ENCODE measurements at places on chromosomes 16 and 17.
A peak's percentile ranks its signal among the peaks of the same experiment; 100 is the strongest.

DNA sequence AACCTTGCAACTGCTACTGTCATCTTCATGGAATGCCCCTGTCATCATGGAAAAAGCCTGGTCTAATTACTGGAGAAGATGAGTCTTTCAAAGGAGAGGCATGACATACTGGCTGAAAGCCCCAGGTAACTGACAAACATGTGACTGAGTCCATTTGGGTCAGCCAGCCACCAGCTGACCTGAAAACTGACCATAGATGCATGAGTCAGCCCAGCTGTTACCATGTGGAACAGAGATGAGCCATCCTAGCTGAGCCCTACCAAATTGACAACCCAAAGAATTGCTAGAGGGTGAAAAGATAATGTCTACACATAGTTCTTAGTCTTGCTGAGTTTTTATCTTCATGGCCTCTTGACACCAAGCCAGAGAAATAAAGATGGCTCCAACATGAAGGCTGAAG is 311.8 kb downstream of the UTP18 start:
- DNase-seq: no peak

GRCh38 chr17:78819806-78820792 is 20.5 kb downstream of the USP36 start:
- DNase-seq: no peak

DNA sequence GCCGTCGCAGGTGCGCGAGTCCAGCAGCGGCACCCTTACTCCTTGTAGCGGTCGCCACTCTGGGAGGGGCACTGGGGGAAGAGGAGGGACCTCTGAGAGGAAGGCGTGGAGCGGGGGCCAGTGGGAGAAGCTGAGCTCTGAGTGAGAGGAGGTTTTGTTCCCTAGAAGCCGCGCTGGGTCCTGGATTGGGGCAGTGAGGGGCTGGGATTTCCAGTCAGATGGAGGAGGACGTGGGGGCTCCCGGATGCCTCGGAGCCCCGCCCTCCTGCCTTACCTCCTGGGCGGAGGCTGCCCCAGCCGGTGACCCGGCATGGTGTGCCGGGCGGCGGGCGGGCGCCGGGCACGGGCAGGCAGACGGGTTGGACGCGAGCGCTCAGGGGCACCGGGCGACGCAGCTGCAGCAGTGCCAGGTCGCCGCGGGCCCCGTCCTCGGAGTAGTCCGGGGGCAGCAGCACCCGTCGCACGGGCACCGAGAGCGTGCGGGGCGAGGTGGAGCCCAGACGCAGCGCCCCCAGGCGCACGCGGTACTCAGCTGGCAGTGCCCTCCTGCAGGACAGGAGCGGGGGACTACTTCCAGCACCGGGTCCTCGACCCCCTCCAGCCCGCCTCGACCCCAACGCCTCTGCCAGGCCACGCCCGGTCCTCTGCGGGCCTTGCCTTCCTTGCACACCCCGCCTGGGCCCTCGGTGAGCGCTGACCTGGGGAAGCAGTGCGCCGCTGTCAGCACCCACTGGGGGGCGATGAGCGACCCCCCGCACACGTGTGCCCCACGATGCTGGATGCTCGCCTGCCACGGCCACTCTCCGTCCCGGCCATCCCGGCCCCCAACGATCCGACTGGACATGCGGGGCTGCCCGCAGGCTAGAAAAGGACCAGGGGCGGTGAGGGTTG is 2.0 kb downstream of the PRSS33 start:
- DNase-seq: no peak

DNA sequence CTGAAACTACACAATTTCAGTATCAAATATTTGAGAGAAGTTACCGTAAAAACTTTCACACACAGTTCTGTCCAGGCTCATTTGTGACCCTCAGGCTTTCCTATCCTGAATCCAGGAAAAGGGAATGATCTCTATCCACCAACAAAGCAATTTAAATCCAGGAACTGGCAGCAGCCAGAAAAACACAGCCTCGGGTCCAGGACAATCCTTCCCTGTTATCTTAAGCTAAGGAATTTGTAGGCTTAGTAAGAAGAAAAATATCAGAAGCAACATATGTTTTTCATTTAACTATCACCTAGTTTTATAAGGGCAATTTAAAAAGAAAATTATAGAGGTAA is 47.1 kb downstream of the TEX2 start:
- no peak for DNase-seq

DNA sequence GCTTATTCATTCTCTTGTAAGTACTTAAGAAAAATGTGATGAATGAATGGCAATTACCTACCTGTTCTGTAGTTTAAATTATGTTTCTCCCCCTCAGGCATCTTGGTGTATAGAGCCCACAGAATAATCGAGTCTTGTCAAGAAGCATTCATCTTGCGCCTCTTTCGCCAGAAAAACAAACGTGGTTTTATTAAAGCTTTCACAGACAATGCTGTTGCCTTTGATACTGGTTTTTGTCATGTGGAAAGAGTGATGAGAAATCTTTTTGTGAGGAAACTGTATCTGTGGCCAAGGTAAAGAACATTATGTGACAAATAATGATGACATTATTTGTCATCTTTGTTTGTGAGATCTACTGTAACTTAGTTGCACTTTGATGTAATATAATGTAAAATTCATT is 6.5 kb downstream of the ERCC4 start:
- DNase-seq: no peak

- DNase-seq: no peak
Measured at GRCh38 chr17:82664701-82665182, 16.5 kb upstream of the WDR45B start.

GRCh38 chr17:56098746-56099145 is 54.5 kb upstream of the ANKFN1 start:
- no peak for DNase-seq

GRCh38 chr17:63753215-63753614 is 11.6 kb upstream of the STRADA start:
- DNase-seq: no peak

- DNase-seq: peak; percentile 64
Measured at GRCh38 chr16:56617212-56618085, 8.1 kb upstream of the MT1E start.

DNA sequence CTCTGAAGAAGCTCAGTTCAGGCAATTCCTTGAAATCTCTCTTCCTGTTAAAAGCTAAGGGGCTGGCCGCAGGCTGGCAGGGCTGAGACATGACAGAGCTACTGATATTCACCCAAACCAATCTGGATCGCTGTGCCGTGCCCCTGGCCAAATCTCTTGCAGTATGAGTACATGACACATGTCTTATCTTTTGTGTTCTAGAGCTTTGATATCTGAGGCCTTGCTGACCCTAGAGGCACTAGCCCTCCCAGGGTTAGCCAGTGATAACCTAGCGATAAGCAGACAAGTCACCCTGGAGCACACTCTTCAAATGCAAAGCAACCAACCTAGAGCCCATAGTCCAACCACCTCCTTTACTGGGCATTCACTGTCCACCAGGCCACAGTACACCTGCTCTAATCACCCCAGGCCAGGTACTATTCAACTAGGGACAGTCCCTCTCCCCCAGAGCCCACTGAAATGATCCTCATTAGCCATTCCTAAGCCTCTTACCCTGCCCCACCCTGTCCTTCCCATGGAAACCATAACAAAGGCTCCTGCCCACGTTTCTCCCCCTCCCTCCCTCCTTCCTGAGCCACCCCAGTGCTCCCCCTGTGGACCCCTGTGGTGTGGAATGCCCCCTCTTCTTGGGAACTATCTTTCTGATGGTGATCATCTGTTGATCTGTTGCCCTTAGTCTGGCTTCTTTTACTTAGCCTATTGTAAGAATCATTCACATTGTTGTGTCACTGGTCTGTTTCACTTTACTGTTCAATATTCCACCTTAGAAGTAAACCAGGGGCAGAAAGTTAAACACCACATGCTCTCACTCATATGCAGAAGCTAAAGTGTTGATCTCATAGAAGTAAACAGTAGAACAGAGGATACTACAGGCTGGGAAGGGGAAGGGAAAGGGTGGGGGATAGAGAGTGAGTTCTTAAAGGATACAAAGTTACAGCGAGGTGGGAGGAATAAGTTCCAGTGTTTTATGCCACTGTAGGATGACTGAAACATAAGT is 52.5 kb downstream of the TEKT5 start:
- DNase-seq: no peak

GRCh38 chr16:87411375-87412271 is 19.5 kb downstream of the MAP1LC3B start:
- DNase-seq: no peak

GRCh38 chr16:88773812-88774291 is 11.2 kb downstream of the PIEZO1 start:
- no peak for DNase-seq

- no peak for DNase-seq
Measured at GRCh38 chr17:14152721-14153120, 83.4 kb downstream of the COX10 start.

- DNase-seq: no peak
Measured at GRCh38 chr16:2925951-2926649, 14.4 kb downstream of the FLYWCH1 start.

DNA sequence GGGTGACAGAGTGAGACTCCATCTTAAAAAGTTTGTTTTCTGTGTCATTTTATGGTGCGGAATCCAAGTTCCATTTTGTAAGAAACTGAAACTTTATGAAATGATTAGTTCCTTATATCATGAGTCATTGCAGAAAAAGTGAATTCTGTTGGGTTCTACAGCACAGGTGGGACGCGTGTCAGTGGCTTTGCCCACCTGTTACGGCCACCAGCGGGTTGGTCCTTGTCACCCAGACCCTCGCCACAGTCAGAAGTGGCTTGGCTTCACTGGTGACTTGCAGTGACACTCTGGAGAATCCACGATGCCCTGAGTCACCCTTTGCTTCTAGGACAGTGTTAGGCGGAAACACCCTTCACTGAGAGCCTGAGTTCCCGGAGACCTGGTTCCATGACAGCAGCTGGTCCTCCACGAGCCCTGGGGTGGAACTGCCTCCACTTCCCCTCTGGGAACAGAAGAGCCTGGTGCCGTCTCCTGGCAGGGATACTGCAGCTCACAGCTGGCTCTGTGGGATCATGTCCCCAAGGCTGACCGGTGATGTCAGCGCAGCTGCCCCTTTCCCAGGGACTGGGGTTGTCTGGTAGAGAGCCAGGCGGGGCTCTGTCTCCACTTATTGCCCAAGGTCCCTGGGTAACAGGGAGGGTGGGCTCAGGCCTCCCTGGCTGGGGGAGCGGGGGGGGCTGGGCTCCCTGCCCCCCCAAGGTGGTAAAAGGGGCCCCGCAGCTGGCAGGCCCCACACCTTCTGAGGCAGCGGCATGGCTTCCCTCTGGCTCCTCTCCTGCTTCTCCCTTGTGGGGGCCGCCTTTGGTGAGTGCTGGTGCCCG is at the start of gene CTRB1:
Gene CTRB1, plus strand, starts transcription at position 733 of the 821 bp plus-strand sequence. Its CDS starts 20 bp downstream, at position 753.
- no peak for DNase-seq

GRCh38 chr16:75710344-75710743 is 9.1 kb upstream of the DUXB start:
- DNase-seq: no peak

DNA sequence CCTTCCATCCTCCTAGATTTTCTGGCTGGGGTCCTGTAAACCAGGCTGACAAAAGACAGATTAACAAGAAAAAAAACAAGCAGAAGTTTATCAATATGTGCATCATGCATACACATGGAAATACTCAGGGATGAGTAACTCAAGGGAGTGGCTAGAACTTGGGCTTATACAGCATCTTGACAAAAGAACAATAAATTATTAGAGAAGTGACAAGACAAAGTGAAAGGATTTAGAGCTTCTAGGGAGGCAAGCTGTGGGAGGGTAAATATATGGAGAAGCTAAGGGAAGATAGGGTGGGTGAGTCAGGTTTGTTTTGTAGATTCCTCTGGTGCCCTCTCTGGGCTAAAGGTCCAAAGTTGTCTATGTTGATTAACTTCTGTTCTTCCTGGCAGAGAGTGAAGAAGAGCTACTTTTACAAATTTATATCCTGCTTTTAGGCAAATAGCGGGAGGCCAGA is 48.0 kb upstream of the NDRG4 start:
- DNase-seq: no peak

GRCh38 chr17:67016039-67016762 is 28.2 kb upstream of the CACNG1 start:
- DNase-seq: no peak

DNA sequence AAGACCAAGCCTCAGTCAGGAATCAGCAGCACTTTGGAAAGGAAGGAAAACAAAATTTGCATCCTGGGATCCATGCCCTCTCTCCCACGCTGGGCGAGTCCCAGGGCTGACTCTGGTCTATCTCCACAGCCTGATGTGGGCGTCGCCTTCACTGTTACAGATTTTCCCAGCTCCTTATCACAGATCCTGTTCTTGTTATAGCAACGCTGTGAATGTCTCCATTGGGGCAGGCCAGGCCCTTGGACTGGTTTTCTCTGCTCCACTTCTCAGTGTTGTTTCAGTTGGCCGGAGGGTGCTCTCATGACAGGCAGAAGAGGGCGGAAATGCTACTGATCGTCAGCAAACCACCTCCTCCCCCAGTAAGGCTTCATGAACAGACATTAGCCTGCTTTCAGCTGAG is 127.9 kb upstream of the CDH11 start:
- no peak for DNase-seq

DNA sequence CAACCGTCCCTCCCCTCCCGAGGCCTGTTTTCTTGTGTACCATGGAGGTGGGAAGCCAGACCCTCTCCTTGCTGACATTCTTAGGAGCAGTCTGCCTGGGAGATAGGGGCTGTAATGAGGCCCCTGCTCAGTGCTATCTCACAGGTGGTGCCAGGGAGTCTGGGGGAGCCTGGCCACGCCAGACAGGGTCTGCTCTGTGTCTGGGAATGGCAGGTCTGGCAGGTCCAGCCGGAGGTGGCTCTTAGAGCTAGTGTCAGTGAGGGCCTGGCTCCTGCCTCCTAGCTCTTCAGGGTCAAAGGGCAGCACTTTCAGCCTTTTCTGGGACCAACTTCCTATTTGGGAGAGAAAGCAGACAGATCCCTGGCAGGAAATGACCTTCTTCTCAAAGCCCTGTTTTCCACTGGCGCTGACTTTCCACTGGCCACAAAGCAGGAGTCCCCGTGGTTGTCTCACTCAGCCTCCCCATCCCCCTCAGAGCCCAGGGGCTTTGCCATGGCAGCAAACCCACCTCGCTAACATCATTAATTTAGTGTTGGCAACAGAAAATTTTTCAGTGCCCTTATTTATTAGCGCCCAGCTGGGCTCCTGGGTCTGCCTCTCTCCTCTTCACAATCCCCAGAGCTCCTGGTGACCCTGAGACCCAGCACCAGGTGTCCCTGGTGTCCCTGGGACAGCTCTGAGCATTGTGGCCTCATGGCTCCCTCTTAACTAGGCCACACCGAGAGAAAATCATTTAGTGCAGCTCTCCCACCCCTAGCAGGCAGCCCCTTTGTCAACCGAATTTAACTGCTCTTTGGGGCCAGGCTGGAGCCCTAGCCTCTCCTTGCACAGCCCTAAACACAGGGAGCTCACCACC is 24.0 kb upstream of the DOK4 start:
- DNase-seq: no peak

GRCh38 chr16:55081622-55082590 is 151.2 kb downstream of the IRX5 start:
- DNase-seq: no peak

GRCh38 chr17:79022507-79022991 is 1.4 kb upstream of the C1QTNF1 start:
- DNase-seq: no peak

- DNase-seq: peak; percentile 76
Measured at GRCh38 chr17:82238472-82239201, 9.8 kb downstream of the SLC16A3 start.
